Left cardiac atrium (tissue), 4 donors: ENCODE measurements at places on chromosomes 1 and 21. TPM values are rescaled to one million over a fixed set of nuclear protein-coding genes. Genes with fewer than 3 reads are reported as not detected.

FAM151A gene
- 0.15 TPM for total RNA-seq

RAB42 gene
- 2.7 TPM for total RNA-seq

FOXO6 gene
- 2.9 TPM for total RNA-seq

SPAG17 gene
- total RNA-seq, result 0.35 TPM

LRRC3 gene
- 2.5 TPM for total RNA-seq

ACAP3 gene
- total RNA-seq, result 46.7 TPM

GBP6 gene
- not detected for total RNA-seq

GPR3 gene
- total RNA-seq, result 12.4 TPM

S100A5 gene
- total RNA-seq, result not detected

SPRR3 gene
- total RNA-seq, result not detected

NFYC gene
- 60.1 TPM for total RNA-seq

MCOLN3 gene
- 7.6 TPM for total RNA-seq

CYYR1 gene
- total RNA-seq, result 27.8 TPM

SRSF4 gene
- total RNA-seq, result 50.1 TPM

FCAMR gene
- not detected for total RNA-seq

DNM3 gene
- 1.1 TPM for total RNA-seq

CFHR3 gene
- not detected for total RNA-seq

NBL1 gene
- 53.0 TPM for total RNA-seq

SYT11 gene
- 16.5 TPM for total RNA-seq

PTCH2 gene
- 0.59 TPM for total RNA-seq

UMODL1 gene
- not detected for total RNA-seq

FCER1A gene
- 0.34 TPM for total RNA-seq

OXCT2 gene
- 16.2 TPM for total RNA-seq

PAX7 gene
- not detected for total RNA-seq

DLGAP3 gene
- 0.18 TPM for total RNA-seq

TMPRSS3 gene
- 0.27 TPM for total RNA-seq

ADGRL4 gene
- 34.8 TPM for total RNA-seq

PGBD5 gene
- 19.6 TPM for total RNA-seq

KIF21B gene
- 0.94 TPM for total RNA-seq

DTL gene
- total RNA-seq, result 3.9 TPM

KCNN3 gene
- 4.6 TPM for total RNA-seq

UBASH3A gene
- 0.47 TPM for total RNA-seq

SZRD1 gene
- 112 TPM for total RNA-seq
